Activated T-helper 9 cell treated with anti-CD3 and anti-CD28 coated beads, Interleukin-2, amount 50 U/mL, for 16 hours (primary cell): ENCODE measurements at places on chromosomes 12 and 14.

GRCh38 chr14:65170318-65170717 is 68.0 kb upstream of the MAX start:
- no peak for DNase-seq

DNA sequence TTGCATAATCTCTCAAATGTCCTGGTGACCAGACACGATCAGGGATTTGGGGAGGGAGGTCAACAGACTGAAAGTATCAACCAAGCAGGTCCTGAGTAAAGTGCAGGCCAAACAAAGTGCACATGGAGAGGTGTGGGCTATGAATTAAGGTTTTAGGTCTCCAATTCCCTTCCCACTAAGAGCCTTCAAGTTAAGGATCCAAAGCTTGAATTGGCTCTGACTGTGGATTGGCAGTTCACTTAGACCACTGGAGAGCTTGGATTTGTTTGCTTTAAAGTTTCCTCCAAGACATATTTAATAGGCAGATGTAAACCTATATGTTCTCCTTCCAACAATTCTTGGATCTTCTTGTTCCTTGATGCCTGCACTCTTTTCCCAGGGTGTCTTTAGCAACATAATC is 129.6 kb upstream of the IGF1 start:
- no peak for DNase-seq

DNA sequence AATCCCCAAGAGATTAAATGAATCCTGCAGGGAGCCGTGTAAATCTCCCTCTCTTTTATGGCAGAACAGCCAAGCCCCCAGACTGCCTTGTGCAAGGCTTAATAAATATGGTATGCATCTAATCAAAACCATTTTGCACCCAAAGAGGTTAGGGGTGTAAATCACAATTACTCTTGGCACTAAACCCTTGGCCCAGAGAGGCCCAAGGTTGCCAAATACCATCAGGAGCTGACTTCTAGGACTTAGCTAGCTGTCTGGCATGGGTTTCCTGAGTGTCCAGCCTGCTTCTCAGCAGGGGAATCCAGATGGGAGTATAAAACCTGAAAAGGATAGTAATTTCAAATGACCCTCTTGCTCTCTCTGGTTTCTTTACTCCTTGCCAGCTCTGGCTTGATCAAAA is 610.4 kb downstream of the MED13L start:
- DNase-seq: no peak

GRCh38 chr12:57129321-57129842 is 1.1 kb downstream of the LRP1 start:
- DNase-seq: no peak

- DNase-seq: no peak
These were observed 4.2 kb upstream of the TEP1 start for GRCh38 chr14:20417250-20418186.

DNA sequence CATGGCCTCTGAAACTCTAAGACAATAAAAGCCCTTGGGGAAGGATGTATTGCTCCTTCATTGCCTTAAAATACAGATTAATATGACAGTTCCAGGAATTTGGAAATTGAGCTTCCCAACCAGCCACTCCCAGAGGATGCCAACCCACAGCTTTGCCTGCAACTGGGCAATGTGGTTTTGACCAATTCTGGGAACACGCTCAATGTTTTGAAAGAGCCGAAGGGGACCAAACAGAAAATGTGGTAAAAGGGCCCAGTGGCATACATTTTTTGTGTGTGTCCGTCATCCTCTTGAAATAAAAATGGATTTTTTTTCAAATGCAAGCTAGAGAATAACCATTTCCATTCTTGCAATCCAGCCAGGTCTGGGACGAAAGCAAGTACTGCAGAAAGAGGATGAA is 88.3 kb upstream of the PLEKHG7 start:
- DNase-seq: no peak

DNA sequence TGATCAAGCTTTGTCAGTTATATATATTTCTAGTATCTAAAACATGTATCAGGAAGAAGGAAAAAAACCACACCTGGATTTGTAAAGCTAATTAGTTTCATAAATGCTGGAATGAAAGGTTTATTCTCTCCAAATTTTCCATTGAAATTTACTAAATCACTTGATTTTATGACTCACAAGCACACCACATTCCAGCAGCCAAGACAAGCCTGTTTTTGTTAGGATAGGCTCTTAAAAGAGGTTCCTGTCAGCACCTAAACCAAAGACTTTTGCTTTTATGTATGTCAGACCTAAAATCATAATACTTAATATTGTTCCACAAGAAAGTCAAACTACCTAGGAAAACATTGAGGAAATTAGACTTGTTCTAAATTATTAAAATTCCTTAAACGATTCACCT is 85.3 kb upstream of the PAWR start:
- DNase-seq: no peak

DNA sequence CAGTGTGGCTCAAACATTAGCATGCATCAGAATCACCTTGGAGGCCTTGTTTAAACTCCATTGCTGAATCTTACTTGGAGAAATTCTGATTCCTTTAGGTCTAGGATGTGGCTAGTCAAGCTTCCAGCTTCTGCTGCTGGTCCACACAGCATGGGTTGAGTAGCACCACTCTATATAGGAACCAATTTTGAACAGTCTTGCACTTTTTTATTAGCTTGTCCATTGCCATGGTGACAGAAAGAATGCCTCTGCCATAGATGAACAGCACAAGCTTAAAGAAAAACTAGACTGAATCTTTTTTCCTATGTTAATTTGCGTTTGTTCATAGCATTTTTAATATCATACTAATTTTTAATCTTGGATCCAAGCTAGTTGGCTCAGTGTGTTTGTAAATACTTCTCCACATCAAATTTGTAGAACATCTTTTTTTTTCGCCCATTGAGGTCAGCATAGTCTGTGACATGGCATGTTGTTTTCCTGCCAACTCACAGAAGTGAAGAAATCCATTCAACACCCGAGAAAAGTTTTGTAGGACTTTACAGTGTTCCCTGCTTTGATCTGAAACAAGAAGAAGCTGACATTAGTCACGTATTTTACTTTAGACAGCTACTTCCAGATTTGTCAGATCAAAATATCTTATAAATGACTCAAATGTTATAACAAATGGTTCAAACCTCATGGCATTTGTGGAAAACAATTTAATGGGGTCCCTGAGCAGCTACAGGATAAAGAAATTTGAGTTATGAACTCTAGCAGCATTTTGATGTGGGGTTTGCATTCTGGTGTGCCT is 438.8 kb downstream of the EGLN3 start:
- no peak for DNase-seq

DNA sequence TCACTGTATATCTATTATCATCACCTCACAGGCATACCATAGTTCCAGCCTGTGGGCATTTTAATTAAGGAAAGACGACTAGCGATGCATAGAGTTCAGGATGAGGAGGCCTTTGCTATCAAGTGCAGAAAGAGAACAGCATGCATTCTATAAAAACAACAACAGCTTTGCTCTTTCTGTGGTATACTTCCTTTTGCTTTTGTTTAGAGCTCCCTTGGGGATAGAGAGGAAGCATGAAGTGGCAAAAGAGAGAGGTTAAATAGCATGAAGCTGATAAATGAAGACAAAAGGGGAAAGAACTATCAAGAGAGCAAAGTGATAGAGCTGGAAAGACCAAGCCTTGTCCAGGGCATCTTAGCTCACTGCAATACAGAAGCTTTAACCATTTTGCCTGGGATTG is 23.5 kb downstream of the IFNG-AS1 start:
- no peak for DNase-seq

DNA sequence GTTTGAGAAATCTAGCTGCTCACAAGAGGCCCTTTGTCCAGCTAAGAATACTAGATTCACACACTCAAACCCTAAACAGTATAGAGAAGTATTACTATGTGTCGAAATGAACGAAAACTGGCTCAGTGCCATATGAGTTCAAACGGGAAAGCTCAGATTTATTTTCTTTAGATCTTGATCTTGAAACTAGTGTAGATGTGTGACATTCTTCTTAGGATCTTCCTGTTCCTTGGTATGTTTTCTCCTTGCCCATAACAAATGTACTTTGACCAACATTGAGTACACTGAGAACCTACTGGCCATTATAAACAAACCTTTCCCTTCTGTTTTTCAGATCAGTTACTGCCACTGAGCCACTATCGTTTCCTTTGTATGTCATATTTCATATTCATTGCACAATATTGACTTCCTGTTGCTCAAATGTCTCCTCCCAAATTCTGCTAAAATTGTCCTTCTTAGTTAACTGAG is 21.3 kb downstream of the MYBPC1 start:
- no peak for DNase-seq

DNA sequence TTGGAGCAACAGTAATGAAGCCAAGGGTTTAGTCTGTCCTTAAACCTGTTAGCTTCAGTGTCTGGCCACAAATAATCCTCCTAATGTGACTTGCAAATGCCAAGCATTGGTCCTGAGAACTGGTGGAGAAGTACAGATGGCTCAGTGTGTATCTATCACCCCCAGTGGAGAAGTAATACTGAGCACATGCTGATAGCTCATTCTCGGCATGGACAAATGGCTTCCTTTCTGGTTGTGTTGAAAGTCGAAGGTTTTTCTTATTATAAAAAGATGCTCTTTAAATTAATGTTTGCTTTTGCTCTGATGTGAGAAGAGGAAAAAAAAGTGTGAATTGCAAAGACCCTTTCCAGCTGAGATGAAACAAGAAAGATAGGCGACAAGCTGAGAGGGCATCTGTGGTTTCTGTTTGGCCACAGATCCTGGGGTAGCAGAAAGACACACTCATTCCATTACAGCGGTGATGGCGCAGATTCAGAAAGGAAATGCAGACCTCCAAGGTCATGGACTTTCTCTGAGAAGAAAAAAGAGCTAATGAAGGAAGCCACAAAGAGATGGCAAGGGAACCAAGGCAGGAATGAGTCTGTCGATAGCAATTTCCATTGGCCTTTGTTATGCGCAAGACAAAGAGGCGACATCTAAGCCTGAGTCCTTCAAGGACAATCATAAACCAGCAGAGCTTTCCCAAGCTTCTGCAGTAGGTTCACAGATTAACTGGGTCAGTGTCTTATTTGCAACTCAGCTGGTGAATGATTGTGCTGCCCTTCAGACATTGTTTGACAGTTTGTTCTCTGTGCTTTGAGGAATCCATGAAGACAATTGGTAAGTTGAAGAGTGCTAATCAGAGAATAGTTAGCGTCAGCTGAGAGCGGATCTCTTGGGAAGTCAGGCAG is 155.5 kb upstream of the RGS6 start:
- no peak for DNase-seq

DNA sequence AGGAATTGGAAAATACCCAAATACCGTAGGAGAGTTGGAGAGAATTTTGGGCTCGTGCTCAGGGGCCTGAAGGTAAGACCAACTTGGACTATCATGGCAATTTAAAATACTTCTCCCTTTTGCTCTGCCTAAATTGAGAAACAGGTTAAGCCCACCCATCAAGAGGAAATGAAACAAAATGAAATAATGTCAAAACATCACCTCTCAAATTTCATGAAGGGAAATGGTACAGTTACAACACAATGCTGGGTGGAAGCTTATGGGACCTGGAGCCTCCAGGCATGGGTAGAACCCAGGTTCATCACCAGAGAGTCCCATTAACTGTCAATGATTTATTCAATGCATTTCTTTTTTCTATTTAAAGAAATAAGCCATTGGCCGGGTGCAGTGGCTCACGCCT is 33.7 kb downstream of the FOS start:
- DNase-seq: no peak

DNA sequence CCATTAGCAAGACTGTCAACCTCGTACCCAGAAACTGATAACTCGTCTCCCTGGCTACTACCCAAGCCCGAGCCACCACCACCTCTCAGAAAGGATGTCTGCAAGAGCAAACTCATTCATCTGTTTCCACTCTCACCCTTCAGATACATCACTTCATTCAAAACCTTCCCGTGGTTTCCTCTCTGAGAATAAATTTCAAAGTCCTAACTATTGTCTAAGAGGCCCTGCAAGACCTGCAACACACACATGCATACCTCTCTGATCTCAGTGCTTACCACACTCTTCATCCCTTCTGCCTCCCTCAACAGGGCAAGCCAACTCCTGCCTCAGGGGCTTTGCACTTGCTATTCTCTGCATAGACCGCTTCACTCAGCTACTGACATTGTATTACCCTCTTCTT is 40.6 kb downstream of the PPP1R13B start:
- no peak for DNase-seq

- no peak for DNase-seq
These were observed 6.0 kb upstream of the CEBPE start for GRCh38 chr14:23125011-23125410.

DNA sequence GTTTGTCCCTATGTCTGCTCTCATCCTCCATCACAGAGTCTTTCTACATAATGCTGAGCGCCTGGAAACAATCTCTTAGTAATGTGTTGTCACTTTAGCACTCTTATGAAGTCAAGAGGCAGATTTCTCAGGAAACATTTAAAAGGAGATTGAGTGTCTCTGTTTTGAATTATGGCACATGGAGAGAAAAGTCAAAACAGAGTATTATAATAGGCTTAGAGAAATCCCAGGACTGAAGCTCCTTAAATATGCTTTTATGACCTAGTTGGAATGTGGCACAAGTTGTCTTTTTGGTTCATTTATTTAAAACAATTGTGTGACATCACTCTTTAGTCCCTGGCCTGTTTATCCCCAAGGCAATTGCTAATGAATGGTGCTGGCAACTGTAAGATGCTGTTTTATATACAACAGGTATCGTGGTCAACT is 117.8 kb upstream of the HIF1A start:
- no peak for DNase-seq

- DNase-seq: no peak
These were observed 64.8 kb upstream of the E2F7 start for GRCh38 chr12:77130193-77130592.

GRCh38 chr12:77054851-77055250 is 10.5 kb downstream of the E2F7 start:
- DNase-seq: no peak

DNA sequence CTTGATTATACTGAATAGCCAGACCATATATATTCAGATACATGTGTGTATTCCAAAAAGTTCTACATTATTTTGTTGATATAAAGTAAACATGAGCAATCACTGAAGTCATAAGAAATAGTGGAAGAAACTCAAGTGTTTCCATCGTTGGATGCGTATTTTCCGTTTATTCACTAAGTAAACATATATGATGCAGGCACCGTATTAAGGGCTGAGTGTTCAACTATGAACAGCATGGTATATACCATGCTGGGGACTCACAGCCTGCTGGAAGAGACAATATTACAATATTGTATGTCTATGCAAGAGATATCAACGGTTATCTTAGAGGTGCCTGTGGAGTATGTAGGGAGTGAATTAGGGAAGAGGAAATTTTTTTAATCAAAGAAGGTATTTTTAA is 1.2 kb downstream of the PYROXD1 start:
- no peak for DNase-seq

DNA sequence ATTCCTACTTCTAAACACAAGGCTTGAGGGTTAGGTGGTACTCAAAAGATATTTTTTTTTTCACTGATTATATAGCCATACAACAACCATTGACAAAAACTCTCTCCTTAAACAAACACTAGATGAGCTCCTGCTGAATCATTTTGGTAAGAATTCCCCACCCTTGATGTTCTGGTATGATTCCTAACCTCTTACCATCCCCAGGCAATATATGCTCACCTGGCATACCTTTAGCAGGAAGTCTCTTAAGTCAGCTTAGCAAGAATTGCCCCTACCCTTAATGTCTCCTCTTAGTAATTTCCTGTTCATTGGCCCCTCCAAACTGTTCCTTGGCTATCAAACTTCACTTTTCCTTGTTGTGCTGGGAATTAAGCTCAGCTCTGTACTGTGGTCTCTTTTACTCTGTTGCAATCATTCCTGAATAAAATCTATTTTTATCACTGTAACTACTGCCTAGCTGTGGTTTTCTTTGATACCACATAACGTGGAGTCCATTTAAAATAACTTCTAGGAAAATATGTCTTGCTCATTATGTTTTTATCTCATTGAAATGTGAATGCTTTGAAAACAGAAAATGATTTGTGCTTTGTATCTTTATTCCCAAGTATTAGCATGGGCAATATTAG is 712.6 kb downstream of the SLC16A7 start:
- no peak for DNase-seq

- no peak for DNase-seq
These were observed 6.9 kb upstream of the OR6J1 start for GRCh38 chr14:22650960-22651521.
